Activated naive CD8-positive, alpha-beta T cell treated with anti-CD3 and anti-CD28 coated beads for 36 hours (primary cell): ENCODE measurements at places on chromosomes 13 and 19. TPM values are rescaled to one million over a fixed set of nuclear protein-coding genes. Genes with fewer than 3 reads are reported as not detected.

GRCh38 chr19:55340784-55341147, 1.1 kb downstream of the KMT5C start:
- peak overlapping the region; percentile 89 for H3K4me3 ChIP-seq
- DNase-seq: peak; percentile 40
- peaks cover 6% of the 10 kb centered on the region for H3K36me3 ChIP-seq
- peaks cover 3% of the 10 kb centered on the region for H3K27me3 ChIP-seq
- H3K4me1 ChIP-seq: peaks cover 12% of the 10 kb centered on the region

The CEACAM4 gene
- not detected for total RNA-seq

The S1PR5 gene
- total RNA-seq: not detected

- H3K27me3 ChIP-seq: no peaks in the 10 kb centered on the region
- peak; percentile 14 for DNase-seq
- H3K4me3 ChIP-seq: peak overlapping the region; percentile 58
- H3K36me3 ChIP-seq: no peaks in the 10 kb centered on the region
- peaks cover 59% of the 10 kb centered on the region for H3K4me1 ChIP-seq
Observed at GRCh38 chr19:18089726-18090125, 3.0 kb upstream of the IL12RB1 start.

- no peaks in the 10 kb centered on the region for H3K27me3 ChIP-seq
- no peak overlapping the region for H3K4me3 ChIP-seq
- no peak overlapping the region for H3K27ac ChIP-seq
- peak; percentile 49 for DNase-seq
- H3K36me3 ChIP-seq: peaks cover 28% of the 10 kb centered on the region
Observed at GRCh38 chr19:17778251-17778967, 16.5 kb upstream of the B3GNT3 start.

GRCh38 chr19:8017808-8018207, 12.4 kb upstream of the ELAVL1 start:
- no peak overlapping the region for H3K27ac ChIP-seq
- H3K27me3 ChIP-seq: no peaks in the 10 kb centered on the region
- peak; percentile 34 for DNase-seq

- DNase-seq: no peak
- H3K4me3 ChIP-seq: no peak overlapping the region
- no peaks in the 10 kb centered on the region for H3K4me1 ChIP-seq
Observed at GRCh38 chr13:25051065-25051464, 44.9 kb upstream of the PABPC3 start.

DNA sequence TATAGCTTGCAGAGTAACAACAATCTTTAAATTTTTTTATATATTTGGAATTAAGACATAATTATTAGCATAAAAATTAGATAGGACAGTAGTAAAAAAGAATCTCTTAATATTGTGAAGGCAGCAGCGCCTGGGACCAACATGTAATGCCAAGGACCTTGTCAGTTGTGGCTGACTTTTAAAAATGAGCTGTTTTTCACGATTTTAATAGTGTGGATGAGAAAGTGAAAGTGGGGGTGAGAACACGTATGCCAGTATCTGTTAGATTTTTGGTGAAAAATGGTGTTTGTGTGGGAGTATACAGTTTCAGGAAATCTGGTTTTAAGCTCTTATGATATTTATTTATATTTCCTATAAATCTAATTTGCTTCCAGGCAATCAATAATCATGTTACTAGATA, 125.2 kb downstream of the LMO7 start:
- no peaks in the 10 kb centered on the region for H3K27me3 ChIP-seq
- H3K27ac ChIP-seq: peak overlapping the region; percentile 82
- H3K4me1 ChIP-seq: peaks cover 56% of the 10 kb centered on the region

- H3K4me3 ChIP-seq: no peak overlapping the region
- H3K27me3 ChIP-seq: no peaks in the 10 kb centered on the region
- no peaks in the 10 kb centered on the region for H3K4me1 ChIP-seq
- H3K27ac ChIP-seq: no peak overlapping the region
Observed at GRCh38 chr13:58476206-58476918, 844.8 kb downstream of the PCDH17 start.

- H3K27me3 ChIP-seq: no peaks in the 10 kb centered on the region
- H3K36me3 ChIP-seq: no peaks in the 10 kb centered on the region
- no peak overlapping the region for H3K4me3 ChIP-seq
- H3K4me1 ChIP-seq: no peaks in the 10 kb centered on the region
Observed at GRCh38 chr13:113801289-113801961, 42.4 kb downstream of the TMEM255B start.

The ZNF444 gene
- total RNA-seq: 28.6 TPM

DNA sequence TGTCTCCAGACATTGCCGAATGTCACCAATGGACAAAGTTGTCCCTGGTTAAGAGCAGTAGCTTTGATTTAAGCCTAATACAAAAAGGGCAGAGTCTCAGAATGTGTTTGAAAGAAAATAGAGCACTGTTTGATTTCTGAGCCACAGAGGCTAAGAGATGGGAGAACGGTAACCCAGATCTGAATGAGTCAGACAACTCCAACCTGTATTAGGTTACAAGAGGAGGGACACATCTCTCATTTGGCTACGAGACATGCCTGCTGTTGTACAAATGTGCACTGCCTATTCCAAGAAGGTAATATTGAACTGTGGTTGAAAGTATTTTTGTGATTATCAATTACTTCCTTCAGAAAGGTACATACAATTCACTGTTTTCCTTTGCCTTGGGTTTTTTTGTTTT, 4.9 kb upstream of the HSPH1 start:
- no peaks in the 10 kb centered on the region for H3K27me3 ChIP-seq
- H3K27ac ChIP-seq: no peak overlapping the region
- no peaks in the 10 kb centered on the region for H3K36me3 ChIP-seq
- peaks cover 15% of the 10 kb centered on the region for H3K4me1 ChIP-seq
- no peak for DNase-seq

DNA sequence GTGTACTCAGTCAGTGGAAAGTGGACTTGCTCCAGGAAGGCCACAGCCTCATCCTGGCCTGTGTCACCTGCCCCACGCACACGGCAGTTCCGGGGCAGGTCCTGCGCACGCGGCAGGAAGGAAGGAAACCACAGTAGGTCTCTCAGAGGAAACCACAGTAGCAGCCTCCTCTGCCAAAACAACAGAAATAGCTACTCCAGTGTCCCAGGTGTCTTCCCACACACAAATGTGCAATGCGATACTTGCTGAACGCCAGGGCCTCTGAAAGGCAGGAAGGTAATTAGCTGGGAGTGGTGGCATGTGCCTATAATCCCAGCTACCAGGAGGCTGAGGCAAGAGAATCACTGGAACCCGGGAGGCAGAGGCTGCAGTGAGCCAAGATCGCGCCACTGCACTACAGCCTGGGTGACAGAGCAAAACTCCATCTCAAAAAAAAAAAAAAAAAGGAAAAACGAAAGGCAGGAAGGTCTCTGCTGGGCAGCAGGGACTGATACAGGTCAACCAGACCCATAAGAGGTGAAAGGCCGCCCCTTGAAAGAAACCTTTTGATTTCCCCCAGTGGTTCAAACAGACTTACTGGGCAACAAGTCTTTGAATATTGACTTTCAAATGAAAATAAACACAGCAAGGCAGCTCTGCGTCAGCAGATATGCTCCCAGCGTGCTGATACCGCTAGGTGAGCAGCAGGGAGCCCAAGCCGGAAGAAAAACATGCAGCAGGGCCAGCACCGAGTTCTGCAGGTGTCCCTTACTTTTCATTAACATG, 49.5 kb downstream of the CRYL1 start:
- H3K27ac ChIP-seq: peak overlapping the region; percentile 91
- peak; percentile 70 for DNase-seq
- peaks cover 61% of the 10 kb centered on the region for H3K4me1 ChIP-seq
- H3K36me3 ChIP-seq: peaks cover 10% of the 10 kb centered on the region

- no peaks in the 10 kb centered on the region for H3K27me3 ChIP-seq
- peaks cover 50% of the 10 kb centered on the region for H3K36me3 ChIP-seq
- peak; percentile 15 for DNase-seq
- H3K27ac ChIP-seq: peak overlapping the region; percentile 79
- H3K4me1 ChIP-seq: peaks cover 41% of the 10 kb centered on the region
Observed at GRCh38 chr13:26017196-26017921, 34.5 kb downstream of the SHISA2 start.

DNA sequence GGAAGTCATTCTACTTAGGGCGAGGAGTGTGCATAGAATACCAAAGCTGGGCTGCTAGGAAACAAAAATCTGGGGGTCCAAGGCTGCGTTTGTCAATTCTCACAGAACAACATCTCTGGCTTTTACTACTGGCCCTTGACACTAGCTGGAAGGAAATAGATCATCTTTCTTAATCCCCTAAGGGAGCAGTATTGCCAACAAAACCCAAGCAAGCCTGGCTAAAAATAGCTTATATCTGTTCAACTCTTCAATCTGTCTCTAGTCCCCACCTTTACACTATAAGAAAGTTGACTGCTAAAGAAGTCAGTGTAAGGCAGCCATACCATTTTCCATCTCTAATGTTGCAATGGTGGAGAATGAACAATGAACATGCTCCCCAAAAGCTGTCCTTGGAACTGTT, 107.8 kb upstream of the SPRY2 start:
- H3K4me1 ChIP-seq: no peaks in the 10 kb centered on the region
- peaks cover 3% of the 10 kb centered on the region for H3K27me3 ChIP-seq
- H3K27ac ChIP-seq: no peak overlapping the region

The SPTBN4 gene
- total RNA-seq: 1.1 TPM

DNA sequence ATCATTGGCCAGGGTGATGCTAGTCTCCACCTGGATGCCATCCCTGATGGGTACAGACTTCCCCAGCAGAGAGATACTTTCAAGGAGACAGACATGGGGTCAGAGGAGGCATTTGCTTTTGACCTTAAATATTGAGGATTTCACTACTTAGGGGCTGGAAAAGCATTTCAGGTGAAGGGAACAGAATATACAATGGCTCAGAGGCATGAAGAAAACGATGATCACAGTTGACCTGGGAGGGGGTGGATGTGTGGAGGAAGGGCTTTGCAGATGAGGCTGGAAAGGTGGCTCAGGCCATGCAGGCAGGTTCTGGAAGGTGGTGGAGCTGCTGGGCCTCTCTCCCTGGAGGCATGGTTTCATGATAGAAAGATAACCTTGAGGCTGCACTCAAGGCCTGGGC, 3.9 kb downstream of the MATK start:
- H3K4me3 ChIP-seq: no peak overlapping the region
- no peaks in the 10 kb centered on the region for H3K27me3 ChIP-seq
- DNase-seq: no peak
- peaks cover 33% of the 10 kb centered on the region for H3K36me3 ChIP-seq

DNA sequence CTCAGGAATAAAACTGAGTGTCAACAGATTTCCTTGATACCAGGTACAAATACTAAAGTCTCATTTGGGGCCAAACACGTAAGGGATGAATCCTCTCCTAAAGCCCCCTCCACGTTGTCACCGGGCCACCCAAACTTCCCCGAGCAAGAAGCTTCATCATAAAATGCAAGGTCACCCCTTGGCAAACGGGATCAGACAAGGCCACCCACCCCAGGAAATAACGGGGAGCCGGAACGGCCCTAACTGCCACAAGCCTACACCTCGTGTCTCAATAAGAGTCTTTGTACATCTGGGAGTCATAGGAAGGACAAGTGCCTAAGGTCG, 717 bp downstream of the EEF2 start:
- peaks cover 47% of the 10 kb centered on the region for H3K36me3 ChIP-seq
- DNase-seq: no peak
- H3K27ac ChIP-seq: peak overlapping the region; percentile 98
- peak overlapping the region; percentile 98 for H3K4me3 ChIP-seq

- H3K27ac ChIP-seq: no peak overlapping the region
- no peaks in the 10 kb centered on the region for H3K27me3 ChIP-seq
- no peaks in the 10 kb centered on the region for H3K4me1 ChIP-seq
- DNase-seq: no peak
- H3K36me3 ChIP-seq: no peaks in the 10 kb centered on the region
Observed at GRCh38 chr13:91557328-91558090, 159.1 kb downstream of the GPC5 start.

DNA sequence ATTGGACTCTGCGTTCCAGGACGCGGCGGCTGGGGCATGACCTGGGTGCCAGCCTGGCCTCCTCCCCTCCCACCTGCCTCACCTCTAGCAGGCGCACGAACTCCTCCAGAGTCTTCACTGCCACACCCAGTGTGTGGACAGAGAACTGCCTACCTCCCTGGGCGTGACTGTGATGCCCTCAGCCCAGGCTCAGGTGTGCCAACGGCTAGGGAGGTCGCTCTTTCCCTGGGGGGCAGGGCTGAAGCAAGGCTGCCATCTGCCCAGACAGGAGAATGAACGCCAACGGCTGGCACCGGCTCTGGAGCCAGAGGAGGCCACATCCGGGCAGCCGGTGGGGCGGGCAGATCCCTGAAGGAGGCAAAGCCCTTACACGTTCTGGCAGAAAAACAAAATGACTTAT, 11.3 kb downstream of the NANOS3 start:
- H3K4me1 ChIP-seq: peaks cover 1% of the 10 kb centered on the region
- H3K27ac ChIP-seq: no peak overlapping the region
- H3K4me3 ChIP-seq: no peak overlapping the region
- no peaks in the 10 kb centered on the region for H3K36me3 ChIP-seq
- H3K27me3 ChIP-seq: no peaks in the 10 kb centered on the region
- no peak for DNase-seq

GRCh38 chr13:51148952-51149573, 38.0 kb upstream of the C13orf42 start:
- no peak overlapping the region for H3K4me3 ChIP-seq
- peaks cover 7% of the 10 kb centered on the region for H3K27me3 ChIP-seq
- H3K27ac ChIP-seq: no peak overlapping the region
- H3K4me1 ChIP-seq: peaks cover 2% of the 10 kb centered on the region
- H3K36me3 ChIP-seq: no peaks in the 10 kb centered on the region
- DNase-seq: no peak

- no peak overlapping the region for H3K4me3 ChIP-seq
- H3K27ac ChIP-seq: no peak overlapping the region
- peaks cover 39% of the 10 kb centered on the region for H3K27me3 ChIP-seq
- H3K4me1 ChIP-seq: peaks cover 2% of the 10 kb centered on the region
Observed at GRCh38 chr13:97004096-97004876, 10.0 kb upstream of the OXGR1 start.

The NXNL1 gene
- total RNA-seq: not detected

- H3K27ac ChIP-seq: peak overlapping the region; percentile 46
- H3K36me3 ChIP-seq: no peaks in the 10 kb centered on the region
- H3K27me3 ChIP-seq: no peaks in the 10 kb centered on the region
- H3K4me3 ChIP-seq: no peak overlapping the region
- peak; percentile 36 for DNase-seq
Observed at GRCh38 chr19:2616741-2617392, 85.6 kb downstream of the GNG7 start.
